ENCODE measurements at places on chromosomes 6 and 20.

GRCh38 chr6:129444683-129445082, 265.3 kb downstream of the ARHGAP18 start:
- no peak for DNase-seq

GRCh38 chr20:61776491-61777075, 289.1 kb downstream of the TAF4 start:
- no peak for DNase-seq

DNA sequence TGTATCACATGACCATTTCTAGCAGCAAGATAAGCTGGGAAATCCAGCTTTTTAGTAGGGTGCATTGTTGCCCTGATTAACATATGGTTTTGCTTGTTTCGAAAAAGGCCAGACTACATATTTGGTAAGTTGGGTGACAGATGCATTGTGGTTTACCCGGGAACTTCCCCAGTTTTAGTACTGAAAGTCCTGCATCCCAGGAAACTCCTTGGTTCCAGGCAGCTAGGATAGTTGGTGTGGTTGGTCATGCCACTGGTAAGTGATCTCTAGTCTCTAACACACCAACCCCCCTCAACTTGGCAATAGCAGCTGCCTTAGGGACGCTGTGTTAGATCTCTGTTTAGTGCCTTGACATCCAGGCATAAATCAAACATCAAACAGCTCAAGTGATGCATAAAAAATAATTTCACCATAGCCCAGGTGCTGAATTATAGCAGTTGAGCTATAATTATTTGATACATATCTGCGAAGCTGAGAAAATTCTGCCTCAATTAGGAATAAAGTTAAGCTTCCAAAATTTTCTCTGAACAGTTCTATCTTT, 216.5 kb downstream of the TFAP2C start:
- no peak for DNase-seq

DNA sequence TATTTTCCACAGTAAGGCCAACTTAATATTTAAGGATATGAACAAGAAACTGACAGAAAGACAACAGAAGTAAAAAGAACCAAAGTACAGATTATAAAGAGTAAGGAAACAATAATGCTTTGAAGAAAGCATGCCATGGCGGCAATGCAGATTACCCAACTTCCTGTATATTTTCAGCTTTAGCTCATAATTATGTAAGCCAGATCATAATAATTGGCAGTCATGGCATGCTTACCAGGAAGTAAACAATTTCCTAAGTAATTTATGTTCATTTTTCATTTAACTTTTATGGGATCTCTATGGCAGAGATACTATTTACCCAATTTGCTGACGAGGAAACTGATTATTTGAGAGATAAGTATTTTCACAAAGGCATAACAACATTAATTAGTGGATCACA, 988.7 kb downstream of the HACE1 start:
- no peak for DNase-seq

DNA sequence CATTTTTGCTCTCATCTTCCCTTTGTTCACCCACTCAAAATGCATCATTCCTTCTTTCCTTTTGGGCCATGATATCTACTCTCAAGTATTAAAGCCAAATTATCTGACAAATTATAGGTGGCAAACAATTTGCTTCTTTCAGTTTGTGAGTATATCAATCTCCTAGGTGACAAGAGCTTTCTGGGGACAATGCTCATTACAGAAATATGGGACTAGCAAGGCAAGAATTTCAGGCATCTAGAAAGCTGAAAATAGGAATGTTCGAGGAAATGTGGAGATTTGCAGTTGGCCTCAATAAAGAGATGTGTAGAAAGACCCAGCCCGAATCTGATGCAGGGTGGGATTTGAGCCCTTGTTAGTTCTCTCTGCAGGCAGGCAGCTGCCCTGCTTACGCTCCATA, 71.8 kb downstream of the ALDH8A1 start:
- DNase-seq: no peak

DNA sequence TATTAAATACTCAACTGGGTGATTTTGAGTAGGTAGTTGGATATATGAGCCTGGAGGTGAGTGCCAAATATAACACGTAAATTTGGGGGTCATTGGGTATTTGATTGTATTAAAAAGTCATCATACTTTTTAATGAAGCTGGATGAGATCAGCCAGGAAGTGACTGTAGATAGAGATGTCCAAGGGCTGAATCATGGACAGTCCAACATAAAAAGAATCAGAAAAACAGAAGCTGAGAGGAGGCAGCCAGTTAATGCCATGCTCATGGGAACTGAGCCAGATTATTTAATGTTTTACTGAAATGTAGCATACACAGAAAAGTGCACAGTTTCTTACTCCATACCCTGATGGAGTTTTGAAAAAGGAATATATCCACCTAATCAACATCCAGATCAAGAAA, 435.5 kb upstream of the PLCB4 start:
- DNase-seq: no peak

GRCh38 chr6:148580442-148580841, 166.4 kb upstream of the UST start:
- no peak for DNase-seq

DNA sequence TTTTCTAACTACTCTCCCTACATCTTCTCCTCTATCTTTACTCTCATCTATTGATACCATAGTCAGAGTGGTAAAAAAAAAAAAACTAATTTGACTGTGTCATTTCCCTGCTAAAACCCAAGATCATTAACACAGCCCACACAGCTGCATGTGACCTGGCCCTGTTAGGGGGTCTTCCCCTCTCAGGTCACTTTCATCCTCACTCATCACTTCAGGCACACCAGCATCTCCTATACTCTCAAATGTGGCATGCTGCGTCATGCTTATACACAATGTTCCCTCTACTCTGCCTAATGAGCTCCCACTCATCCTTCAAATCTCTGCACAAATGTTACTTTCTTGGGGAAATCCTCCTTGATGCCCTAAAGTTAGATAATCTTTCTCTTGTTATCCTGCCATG, 86.8 kb downstream of the CDK19 start:
- no peak for DNase-seq

DNA sequence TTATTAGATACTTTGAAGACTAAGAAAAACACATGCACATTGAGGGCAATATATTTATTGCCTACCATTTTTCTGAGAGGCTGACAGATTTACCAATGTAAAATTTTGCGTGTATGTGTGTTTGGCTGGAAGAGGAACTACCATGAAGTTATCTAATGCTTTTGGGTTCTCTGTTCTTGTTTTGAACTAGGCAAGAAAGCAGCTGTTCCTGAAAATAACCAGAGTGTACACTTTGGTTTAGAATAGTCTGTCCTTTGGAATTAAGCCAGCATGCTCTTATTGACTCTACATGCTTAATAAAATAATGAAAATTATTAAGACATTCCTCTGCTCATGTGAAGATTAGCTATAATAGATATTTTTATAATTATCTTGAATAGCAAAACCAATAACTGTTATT, 129.2 kb downstream of the MYB start:
- DNase-seq: no peak

Data from activated T-cell treated with anti-CD3 and anti-CD28 coated beads for 1 hour (primary cell).